Brain (organoid and tissue), 16 donors: ENCODE measurements at places on chromosomes 3 and 15.
A peak's percentile ranks its signal among the peaks of the same experiment; 100 is the strongest.

GRCh38 chr15:68790242-68790575 is 30.5 kb downstream of the ANP32A start:
- DNase-seq: no peak

GRCh38 chr3:46372492-46373359 is 2.0 kb downstream of the CCR5 start:
- DNase-seq: no peak

DNA sequence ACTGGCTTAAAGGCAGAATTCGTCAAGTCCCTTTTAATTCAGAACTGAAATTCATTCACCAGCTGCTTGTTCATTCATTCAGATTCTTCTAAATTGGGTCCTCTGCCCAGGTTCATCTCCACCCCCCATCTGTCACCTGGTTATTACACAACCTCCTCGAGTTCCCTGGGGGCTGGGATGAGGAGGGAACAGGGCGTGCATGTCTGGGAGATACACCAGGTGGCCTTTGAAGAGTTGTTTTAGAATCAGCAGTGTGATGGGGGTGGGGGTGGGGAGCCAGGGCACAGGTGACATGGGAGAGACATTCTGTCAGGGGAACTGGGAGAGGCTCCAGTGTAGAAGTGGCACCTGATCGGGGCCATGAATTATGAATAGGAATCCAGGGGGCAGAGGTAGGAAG is 8.2 kb downstream of the SNX33 start:
- DNase-seq: no peak

DNA sequence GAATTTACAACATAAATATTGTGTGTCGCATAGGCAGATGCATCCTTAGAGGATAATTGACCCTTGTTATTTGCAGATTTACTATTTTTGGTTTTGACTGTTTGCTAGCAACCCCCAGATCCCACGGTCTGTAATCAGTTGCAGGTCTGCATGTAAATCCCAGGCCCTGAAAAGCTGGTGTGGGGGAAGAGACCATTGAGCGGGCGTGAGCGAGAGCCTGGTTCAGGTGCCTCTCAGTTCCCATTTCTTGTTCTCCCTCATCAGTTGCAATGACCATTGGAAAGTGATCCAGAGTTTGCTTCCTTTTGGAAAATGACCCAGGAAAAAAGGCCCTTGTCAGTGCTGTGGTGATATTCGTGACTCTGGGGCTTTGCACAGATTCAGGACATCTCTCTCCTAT is 238.9 kb downstream of the UACA start:
- no peak for DNase-seq

- no peak for DNase-seq
These were observed 18.4 kb upstream of the KCNMB2 start for GRCh38 chr3:178517665-178518334.

DNA sequence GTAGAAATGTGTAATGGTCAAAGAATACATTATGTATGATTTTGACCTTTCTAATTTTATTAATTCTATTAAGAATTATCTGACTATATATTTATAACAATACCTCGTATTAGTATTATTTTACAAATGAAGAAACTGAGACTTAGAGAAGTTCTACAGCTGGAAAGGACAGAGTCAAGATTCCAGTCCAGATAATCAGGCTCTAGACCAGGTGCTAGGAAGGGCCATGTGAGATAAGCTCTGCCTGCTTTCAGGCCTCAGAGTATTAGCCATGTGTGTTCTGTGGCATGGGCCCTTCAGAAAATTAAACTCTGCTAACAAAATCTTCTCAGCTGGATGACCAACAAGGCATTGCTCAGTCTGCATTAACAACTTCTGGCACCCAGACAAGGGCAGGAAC is 87.5 kb downstream of the CD200R1L start:
- DNase-seq: no peak

GRCh38 chr3:45573591-45573990 is 21.0 kb upstream of the LIMD1 start:
- no peak for DNase-seq

- DNase-seq: peak; percentile 68
These were observed 18.4 kb downstream of the SPATA12 start for GRCh38 chr3:57078635-57079473.

DNA sequence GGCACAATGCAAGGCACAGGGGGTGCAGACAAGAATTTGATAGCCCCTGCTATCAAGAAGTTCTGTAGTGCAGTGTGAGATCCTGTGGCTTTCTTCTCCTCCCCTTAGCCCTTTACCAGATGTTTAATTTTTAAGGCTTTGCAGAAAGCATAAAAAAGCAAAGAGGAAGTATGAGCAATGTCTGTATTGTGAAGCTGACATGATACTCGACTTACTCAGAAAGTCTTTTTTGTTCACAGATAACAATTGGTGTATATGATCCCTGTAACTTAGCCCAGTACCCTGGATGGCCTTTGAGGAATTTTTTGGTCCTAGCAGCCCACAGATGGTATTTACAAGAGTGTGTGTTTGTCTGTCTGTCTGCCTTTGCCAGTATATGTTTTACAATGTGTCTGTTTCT is 58.9 kb downstream of the ATG7 start:
- no peak for DNase-seq

- peak; percentile 61 for DNase-seq
These were observed 154.0 kb upstream of the PRICKLE2 start for GRCh38 chr3:64379221-64379620.

DNA sequence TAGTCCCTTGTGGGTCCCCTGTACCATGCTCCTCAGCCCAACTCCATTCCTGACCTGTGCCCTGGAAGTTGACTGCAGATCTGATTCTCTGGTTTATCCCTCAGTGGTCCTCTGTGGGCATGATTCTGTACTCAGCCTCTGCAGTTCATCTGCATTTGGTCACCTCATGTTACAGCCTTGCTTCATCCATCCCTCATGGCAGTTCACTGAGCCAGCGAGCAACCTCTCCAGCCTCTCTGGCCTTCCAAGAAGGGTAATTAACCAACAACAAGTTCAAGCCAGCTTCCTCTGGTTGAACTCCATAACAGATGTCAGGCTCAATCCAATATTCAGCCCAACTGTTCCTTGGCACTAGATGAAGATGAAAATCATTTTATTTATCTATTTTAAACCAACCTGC is 509.5 kb downstream of the NTRK3 start:
- DNase-seq: no peak

- no peak for DNase-seq
These were observed 9.5 kb downstream of the ZBTB47 start for GRCh38 chr3:42662813-42663535.

DNA sequence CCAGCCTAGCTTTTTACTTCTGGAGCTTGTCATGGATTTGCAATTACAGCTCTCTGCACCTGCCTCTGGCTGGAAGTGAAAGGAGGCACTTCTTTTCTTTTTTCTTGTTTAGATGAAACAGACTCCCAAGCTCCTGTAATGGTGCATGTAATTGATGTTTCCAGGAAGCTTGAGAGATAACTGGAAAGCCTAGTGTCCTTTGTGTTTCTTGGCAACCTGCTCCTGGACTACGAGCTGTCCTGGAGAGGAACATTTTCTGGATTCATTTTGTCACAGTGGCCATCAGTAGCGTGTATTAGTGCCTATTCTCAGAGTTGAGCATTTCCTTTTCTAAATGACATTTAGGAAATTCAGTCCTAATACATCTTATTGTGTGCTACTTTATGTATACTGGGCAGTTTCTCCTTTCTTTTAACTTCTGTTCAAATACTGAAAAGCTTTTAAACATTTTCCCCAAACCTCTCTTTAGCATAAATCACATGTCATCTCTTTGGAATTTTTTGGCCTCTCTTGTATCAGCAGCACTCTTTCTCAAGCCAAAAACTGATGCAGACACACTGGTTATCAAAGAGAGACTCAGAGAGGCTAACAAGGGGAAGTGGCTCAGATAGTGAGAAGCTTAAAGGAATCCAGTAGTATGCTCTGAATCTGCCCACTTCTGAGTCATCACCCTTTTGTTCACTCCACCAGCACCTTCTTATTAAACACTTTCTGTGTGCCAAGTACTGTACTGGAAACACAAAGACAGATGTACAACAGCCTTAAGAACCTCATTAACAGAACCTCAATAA is 62.6 kb upstream of the SLC2A2 start:
- DNase-seq: peak; percentile 34

DNA sequence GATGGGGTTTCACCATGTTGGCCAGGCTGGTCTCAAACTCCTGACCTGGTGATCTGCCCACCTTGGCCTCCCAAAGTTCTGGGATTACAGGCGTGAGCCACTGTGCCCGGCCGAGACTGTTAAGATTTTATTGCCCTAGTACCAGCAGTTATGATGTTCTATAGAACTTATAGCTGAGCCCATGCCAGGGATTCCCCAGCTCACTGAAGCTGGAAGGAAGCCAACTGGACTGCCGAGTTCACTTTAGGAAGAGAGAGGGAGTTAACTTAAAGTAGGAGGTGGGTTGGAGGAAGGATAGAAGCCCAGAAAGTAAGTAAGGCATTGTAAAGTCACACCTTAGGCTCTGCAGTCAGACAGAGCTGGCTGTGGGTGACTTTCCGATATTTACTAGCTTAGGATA is 101.1 kb upstream of the BOC start:
- no peak for DNase-seq

DNA sequence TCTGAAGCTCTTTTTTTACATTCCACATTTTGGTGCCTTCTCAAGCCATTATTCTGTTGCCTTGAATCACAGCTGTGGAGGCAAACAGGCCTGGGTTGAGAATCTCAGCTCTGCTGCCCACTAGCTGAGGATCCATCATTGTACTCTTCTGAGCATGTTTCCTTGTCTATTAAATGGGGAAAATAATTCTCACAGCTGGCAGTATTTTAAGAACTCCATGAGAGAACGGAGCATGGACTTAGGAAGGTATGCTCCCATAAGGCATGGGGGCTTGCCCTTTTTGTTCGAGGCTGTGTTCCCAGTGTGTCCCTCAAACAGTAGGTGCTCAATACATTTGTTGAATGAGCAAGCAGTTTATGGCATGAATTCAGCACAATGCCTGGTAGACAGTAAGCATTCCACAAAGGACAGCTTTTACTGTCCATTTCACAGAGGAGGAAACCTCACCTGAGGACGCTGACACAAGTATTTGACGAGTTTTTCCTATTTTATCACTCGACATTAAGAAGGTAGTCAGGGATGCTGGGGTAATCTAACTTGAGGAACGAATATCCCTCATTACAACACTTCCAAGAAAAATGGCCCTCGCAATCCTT is 2.1 kb upstream of the PTPRG start:
- DNase-seq: peak; percentile 51

DNA sequence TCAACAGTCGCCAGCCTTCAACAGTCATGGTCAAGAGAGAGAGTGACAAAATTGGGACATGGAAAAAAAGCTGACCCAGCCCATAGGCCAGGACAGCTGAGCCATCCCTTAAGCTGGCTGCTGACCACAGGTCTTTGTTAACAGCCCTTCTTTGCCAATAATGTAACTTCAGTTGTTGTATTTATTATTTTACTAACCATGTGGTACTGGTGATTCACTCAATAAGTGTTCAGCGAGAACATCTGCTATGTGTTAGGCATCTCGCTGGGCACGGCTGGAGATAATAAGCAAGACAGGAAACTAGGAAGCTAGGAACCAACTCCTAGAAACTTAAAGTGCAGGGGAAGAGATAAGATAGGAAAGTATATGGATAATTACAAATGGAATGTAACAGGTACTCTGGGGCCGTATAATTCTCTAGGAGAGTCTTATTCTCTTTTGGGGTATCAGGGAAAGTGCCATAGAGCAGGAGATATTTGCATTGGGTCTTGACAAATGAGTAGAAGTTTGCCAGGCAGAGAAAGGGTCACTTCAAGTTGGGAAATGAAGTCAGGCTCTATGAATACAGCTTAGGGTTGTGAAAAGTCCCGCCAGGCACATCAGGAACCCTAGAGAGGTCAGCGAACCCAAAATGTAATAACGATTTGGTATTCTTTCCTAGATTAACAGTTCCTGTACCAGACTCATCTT is 84.0 kb upstream of the TRA2B start:
- DNase-seq: no peak

DNA sequence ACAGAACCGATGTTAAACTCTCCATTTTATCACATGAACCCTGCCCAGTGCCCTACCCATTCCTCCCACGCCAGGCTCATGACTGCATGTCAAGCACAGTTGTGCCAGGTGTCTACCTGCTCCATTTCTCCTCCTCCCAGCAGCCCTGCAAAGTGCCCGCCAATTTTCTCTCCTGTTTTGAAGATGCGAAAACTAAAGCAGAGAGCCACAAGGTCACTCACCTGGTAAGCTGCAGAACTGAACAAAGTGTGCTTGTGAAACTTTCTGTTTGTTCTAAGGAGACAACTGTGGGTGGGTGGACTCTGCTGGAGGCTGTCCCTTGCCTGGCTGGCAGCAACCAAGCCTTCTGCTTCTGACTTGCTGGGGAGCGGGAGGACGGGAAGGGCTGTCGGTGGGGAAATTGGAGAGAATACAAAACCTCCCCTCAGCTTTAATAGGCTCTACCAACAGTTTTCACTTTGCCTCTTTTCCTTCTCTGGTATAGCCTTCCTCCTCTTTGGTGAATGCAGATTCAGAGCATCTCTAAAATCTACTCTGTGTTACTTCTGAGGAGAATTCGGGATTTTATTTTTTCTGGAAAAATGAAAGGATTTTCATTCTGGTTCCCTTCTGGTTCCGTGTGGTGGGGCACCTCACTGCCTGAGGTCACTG is 23.0 kb downstream of the LIMD1 start:
- DNase-seq: no peak

DNA sequence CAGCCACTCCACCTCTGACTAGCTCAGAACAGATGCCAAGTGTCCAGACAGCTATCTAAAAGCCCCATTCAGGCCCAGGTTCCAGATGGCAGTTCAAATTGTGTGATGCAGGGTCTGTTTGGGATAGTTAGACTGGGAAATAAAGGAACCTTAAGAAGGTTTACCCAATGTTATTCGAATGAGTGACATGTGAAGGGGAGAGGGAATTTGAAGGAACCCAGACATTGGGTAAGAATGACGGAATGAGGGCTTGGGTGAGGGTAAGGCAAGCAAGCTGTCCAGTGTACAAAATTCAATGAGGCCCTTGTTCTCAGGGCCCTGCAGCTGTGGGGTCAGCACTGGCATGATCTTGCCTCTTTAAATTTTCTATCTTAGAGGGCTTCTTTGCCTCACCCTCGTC is 34.1 kb downstream of the ATP13A5 start:
- peak; percentile 28 for DNase-seq

GRCh38 chr15:53549697-53550305 is 209.7 kb downstream of the WDR72 start:
- DNase-seq: no peak

DNA sequence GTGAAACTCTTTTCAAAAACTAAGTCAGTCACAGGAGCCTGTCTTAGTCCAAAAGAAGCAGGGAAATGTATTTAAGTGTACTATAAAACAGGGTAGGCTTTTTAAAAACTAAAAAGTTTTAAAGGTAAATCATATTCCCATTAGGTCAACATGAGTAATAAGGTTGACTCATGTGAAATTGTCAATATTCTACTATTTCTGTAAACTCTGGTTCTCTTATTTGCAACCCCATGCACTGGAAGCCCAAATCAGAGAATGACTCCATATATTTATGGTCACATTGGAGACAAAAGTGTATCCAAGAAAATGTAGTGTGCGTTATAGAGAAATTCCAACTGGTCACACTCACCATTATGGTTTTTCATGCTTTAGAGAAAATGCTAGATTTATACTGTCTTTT is 600.3 kb upstream of the TGFBR2 start:
- DNase-seq: no peak
